NCI-H1105 (cell line): ENCODE measurements at places on chromosomes 13 and 19.

GRCh38 chr19:18863843-18864362 lies 32.1 kb downstream of the CERS1 start:
- no peak for DNase-seq

DNA sequence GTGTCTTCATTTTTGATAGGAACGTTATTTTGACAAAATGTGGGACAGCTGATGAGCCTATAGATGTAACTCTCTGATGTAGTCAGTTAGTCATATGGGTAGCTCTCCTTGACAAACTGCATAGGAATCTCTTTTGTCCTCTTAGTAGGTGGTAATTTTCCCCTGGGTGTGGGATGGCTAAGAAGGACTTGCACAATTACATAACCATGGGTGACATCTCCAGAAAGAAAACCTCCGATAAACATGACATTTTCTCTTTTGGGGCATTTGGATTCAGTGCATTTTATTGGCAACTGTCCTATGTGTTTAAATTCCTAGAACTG lies 41.8 kb downstream of the IGFL3 start:
- no peak for DNase-seq

DNA sequence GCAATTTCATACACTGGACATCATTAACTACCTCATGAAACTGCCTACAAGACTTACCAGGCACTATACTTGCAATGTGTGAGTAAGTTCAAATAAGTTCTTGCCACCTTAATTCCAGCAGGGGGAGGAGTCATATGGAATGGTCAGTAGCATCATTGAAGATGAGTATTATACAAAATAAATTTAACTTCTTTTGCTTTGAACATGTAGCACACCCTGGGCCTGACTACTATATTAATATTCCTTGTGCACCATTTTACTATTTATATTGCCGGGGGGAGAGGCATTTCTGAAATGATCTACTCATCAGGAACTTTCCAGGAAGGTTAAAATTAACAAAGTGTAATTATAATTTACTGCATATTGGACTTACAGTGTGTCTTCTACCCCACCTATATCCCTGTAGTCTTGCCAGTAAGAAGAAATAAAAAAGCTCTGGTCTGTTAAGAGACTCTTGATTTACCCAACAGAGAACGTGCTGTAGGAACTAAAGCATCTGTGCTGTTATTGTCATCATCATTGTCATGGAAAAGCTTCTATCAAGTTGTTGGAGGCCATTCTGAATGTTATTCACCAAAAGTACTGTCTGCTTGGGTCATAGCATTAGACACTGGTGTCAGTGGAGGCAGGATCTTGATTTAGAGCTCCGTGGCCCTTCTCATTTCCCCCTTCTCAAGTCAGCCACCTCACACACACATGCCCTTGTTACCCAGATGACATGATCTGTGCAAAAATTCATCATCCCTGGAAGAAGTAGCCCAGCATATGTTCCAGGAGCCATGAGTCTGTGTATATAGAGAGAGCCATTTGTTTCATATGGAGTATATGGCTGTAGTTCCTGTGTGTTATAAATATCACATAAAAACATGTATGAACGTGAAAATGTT lies 147.1 kb downstream of the MTUS2 start:
- no peak for DNase-seq

DNA sequence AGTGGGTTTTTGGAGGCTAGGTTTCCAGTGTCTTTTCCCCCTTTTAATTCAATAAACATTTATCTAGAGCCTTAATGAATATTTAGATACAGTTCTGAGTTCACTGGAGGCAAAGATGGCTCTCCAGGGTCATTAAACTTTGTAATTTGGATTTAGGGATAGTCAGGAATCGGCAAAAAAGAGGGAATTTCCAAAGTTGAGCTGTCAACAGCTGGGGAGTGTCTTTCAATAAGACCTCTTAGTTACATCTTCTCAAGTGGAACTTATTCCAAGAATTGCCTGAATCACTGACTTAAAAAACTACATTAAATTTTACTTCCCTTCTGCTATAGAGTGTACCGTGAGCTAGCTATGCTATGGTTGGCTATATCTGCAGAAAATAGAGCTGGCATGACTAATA lies 2.0 kb downstream of the LRCH1 start:
- DNase-seq = no peak

- peak; percentile 43 for DNase-seq
Measured at GRCh38 chr13:77507931-77508776, 27.4 kb upstream of the SCEL start.

DNA sequence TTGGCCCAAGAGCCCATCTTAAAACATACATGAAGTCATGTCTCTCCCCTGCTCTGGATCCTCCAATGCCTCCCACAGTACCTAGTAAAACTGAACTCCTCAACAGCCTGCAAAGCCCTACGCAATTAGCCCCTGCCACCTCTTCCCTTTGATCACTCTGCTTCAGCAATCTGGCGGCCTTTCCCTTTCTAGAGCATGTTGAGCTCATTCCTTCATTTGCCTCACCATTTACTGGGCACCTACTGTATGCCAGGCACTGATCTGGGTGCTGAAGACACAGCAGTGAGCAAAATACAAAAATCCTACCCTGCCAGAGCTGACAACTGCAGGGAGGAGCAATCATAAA lies 2.9 kb downstream of the KEAP1 start:
- DNase-seq = no peak

GRCh38 chr13:54945973-54946372 lies 1917.4 kb downstream of the OLFM4 start:
- DNase-seq = no peak

DNA sequence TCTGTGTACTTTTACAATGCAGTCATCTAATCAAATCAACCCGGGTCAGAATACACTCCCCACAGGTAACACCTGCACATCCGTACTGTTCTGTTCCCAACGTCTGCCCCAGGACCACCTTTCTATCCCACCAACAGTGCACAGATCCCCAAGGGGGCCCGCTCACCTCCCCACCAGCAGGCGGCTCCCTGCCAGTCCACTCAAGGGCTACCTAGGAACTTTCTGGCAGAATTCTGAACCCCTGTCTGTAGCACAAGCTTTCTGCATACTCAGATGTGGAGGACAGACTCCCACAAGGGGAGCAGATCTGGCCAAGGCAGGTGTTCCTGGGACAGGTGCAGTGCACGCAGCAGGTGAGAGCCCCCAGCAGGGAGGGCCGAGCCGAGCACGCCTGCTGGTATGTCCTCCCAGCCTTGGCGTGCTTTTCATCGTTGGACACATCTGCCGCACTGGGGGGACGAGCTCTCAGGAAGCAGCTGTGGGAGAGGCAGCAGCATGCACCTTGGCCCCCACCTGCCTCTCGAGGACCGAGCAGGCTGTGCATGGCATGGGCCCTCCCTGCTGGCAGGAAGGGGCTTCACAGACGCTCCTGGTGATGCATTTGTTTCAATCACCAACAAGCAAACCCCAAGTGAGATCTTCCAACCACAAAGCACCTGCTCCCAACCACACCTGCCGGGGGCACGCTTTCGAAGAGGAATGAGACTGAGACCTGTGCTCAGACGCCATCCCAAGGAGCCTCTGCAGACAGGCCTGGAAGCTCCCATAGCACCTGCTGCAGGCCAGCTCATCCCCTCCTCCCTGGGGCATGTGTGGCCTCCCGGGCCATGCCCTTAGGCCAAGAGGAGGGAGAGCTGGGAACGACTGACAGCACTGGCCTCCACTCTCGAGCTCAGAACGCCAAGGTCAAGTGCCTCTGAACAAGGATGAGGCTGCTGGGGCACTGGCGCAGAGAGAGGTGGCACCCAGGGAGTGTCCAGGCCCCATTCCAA lies 35.9 kb downstream of the RAB20 start:
- DNase-seq = peak; percentile 97

GRCh38 chr19:38464421-38465082 lies 31.1 kb downstream of the RYR1 start:
- DNase-seq = no peak

DNA sequence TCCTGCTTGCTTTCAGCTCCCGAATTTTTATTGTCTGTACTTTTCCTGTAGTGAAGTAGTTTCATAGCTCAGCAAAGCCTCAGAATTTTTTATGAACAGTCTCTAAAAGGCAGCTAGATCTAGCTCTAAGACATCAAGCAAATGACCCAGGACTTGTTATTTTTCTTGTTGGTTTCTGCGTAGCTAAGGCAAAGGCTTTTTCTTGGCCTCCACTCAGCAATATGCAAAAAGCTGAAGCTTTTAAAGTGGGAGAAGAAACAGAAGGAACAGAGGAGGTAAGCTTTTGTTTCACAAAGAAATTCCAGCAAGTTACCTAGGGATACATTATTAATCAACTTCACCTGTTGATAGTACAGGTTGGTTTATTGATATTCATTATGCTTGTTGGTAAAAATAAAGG lies 235.9 kb downstream of the PCDH20 start:
- no peak for DNase-seq

- DNase-seq = no peak
Measured at GRCh38 chr13:31310786-31311185, 111.0 kb downstream of the B3GLCT start.

GRCh38 chr13:43861863-43862262 lies 17.7 kb downstream of the CCDC122 start:
- no peak for DNase-seq

DNA sequence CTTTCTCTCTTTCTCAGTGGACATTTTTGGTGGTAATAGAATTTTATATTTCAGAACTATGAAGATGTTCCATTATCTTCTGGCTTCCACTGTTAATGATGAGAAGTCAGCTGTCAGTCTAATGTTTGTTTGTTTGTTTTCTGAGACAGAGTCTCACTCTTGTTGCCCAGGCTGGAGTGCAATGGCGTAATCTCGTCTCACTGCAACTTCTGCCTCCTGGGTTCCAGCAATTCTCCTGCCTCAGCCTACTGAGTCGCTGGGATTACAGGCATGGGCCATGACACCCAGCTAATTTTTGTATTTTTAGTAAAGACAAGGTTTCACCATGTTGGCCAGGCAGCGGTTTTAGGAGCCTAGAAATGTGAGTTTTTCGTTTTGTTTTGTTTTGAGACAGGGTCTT lies 4.7 kb downstream of the ZNF317 start:
- DNase-seq = no peak

GRCh38 chr13:96381681-96382080 lies 291.8 kb downstream of the HS6ST3 start:
- no peak for DNase-seq

DNA sequence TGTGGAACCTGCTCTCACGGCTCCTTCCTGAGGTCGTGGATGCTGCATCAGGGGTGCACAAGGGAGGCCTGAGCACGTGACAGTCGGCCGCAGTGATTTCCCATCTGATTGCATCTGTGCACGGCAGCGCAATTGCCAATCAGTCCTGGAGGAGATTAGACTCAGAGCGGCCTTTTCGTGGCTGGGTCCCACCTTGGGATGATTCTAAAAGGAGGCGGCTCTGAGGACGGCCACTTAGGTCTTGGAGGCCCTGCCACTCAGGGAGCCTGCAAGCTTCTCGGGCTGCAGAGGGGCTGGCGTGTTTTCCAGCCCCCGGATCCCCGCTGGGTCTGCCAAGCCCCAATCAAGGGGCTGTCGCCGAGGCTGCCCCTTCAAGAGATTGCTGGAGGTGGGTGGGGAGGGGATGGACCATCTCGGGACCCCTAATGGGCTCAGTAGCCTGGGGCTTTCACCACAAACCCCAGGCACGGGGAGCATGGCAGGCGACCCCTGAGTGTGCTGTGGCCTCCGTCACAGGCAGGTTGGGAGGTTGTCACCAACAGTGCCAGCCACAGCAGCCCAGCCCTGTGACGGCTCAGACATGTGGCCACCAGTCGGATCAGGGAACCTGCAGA lies 51.6 kb downstream of the SOX1 start:
- DNase-seq = no peak

DNA sequence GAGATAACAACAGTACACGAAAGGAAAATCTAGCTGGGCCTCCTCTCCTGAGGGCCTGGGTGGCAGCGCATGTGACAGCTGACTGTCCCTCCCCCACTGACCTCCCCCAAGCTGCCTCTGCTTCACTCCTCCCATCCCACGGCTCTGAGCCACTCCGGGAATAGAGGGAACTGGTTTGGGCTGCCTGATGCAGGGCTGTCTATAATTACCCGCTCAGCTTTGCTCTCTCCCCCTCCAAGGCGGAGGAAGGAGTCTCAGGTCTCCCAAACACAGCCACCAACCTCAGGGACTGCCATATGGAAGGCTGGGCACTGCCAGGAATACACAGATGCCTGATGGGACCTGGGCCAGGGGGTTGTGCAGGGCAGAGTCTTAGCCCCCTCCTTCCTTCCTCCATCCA lies 7.9 kb downstream of the NAPA start:
- DNase-seq = no peak

- no peak for DNase-seq
Measured at GRCh38 chr19:46404055-46404752, 9.2 kb downstream of the CCDC8 start.

DNA sequence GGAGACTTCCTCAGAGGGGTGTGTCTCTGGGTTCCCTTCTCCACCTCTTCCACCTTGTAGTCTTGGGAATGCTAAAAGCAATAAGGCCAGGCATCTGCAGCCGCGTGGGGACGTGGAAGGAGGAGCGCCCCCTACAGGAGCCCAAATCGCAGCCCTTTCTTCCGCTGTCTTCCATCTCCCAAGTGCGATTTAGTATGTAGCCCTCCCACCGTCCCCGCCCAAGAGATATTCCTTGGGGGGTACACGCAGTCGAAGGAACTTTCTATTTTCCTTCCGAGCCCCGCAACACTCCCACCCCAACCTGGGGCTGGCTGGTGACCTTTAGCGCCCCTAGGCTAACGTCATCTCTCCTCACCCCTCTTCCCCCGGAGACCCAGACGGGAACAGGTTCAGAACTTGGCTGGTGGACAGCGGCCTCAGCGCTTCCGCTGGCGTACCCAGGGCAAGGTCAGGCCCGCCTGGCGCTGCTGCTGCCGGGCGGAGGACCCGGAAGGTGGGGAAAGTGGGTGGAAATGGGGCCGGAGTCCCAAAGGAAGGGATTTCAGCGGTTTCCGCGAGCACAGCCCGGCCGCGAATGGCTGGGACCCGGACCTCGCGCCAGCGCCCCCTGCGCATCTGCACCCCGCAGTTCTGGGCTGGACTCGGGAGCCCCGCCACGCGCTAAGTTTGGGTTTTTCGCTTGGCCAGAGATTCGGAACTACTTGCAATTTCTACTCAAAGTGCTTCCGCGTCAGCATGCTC lies 2.1 kb upstream of the PCDH8 start:
- DNase-seq = no peak

- no peak for DNase-seq
Measured at GRCh38 chr13:102838982-102839381, 6.8 kb upstream of the ERCC5 start.

GRCh38 chr13:28716511-28716910 lies 2.3 kb downstream of the SLC46A3 start:
- no peak for DNase-seq

GRCh38 chr19:1767464-1767933 lies 14.2 kb downstream of the ONECUT3 start:
- DNase-seq = no peak
